ENCODE measurements at places on chromosomes 11 and 22.

- DNase-seq = no peak
Measured at GRCh38 chr11:120532832-120533196, 21.3 kb downstream of the GRIK4 start.

GRCh38 chr22:18973264-18974031 lies 37.4 kb upstream of the PRODH start:
- DNase-seq = no peak

DNA sequence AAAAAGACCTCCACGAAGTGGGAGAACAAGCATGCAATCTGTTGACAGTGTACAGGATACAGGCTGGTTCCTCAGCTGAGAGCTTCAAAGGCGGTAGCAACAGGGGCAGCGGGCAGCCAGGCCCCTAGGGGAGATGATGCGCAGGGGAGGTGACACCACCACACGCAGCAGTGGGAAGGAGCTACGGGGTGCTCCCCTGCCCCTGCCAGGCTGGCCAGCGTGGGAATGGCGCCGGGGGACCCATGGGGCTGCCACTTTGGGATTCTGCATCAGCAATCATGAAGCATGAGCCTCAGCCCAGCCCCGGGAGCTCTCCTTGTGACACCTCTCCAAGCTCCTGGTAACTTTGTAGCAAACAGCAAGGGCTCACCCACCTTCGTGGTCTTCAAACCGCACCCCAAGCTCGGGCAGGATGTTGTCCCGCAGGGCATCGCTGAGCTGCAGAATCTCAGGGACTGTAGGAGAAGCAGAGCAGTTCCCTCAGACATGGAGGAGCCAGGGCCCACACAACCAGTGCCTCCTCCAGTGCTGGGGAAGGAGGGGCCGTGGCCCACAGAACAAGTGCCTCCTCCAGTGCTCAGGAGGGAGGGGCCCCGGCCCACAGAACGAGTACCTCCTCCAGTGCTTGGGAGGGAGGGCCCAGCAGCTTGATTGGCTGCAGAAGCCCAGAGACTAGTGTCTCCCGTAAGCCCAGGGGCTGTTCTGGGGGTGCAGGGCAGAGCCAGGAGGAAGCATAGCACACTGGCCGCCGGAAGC lies 14.6 kb upstream of the NAP1L4 start:
- no peak for DNase-seq

- DNase-seq = peak; percentile 27
Measured at GRCh38 chr11:132686886-132687285, 845.4 kb downstream of the OPCML start.

GRCh38 chr11:15882876-15883454 lies 473.4 kb downstream of the SOX6 start:
- DNase-seq = no peak

- no peak for DNase-seq
Measured at GRCh38 chr11:21814169-21814568, 378.7 kb upstream of the ANO5 start.

- no peak for DNase-seq
Measured at GRCh38 chr11:113341388-113342165, 27.2 kb downstream of the TTC12 start.

DNA sequence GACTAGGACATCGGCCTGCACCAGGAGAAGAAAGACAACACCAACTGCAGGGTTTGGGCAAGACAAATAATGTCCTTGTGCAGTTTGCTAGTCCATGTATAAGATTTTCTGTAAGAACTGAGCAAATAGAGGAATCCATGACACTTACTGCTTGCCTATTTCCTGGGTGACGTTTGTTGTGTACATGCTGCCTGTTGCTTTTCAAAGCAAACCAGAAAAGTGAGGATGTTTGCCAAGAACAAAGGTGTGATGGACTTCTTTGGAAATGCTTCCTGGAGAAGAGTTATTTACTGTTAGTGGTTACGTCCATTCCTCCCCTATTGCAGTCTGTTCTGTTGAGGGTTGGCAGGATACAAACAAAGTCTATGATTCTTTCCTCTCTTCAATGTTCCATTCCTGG lies 126.5 kb downstream of the CASP12 start:
- no peak for DNase-seq

Measured in myocyte (in vitro differentiated cells).